ENCODE measurements at places on chromosomes 11 and 22. TPM values are rescaled to one million over a fixed set of nuclear protein-coding genes. Genes with fewer than 3 reads are reported as not detected.

The WNT7B gene
- not detected for total RNA-seq

DNA sequence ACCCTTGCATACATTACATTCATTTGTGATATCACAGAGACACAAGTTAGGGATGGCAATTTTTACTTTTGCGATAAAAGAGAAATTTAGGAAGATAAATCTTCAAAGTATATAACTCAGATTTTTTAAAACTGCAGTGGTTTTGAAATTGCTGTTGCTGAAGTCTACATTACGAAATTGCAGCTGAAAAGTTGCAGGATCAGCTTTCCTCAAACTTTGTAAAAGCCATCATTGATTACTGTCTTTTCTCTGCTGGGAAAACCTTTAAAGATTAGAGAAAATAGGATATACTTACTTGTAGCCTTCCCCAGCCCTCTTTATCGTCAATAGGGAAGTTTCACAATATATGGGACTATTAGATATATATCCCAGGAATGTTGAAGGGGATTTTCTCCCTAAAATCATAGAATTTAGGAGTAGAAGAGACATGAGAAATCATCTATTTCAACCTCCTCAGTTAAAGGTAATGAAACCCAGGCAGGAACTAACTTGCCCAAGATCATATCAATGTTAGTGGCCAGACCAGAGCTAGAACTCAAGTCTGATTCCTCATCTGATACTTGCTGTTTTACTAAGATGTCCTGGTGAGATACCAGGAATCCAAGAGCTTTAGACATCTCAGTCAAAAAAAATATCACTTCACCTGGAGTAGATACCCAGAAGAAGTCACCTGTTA is 10.4 kb upstream of the AGBL2 start:
- no peak for DNase-seq

The OR6Q1 gene
- total RNA-seq: not detected

DNA sequence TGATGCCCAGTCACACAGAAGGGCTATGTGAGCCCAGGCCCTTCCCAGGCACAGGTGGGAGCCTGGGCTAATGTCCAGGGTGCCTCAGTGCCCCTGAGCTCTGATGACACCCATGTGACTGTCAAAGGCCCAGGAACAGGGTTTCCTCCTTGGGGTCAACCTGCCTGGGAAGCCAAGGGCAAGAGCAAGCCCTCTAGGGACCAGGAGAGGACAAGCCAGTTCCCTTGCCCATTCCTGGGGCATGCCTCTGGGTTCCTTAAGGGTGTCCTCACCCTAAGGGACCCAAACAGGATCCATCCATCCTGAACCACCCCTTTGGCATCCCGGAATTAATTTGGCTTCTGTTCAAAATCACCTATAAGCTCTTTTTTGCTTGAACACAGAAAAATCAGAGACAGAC is 39.0 kb downstream of the PISD start:
- no peak for DNase-seq

DNA sequence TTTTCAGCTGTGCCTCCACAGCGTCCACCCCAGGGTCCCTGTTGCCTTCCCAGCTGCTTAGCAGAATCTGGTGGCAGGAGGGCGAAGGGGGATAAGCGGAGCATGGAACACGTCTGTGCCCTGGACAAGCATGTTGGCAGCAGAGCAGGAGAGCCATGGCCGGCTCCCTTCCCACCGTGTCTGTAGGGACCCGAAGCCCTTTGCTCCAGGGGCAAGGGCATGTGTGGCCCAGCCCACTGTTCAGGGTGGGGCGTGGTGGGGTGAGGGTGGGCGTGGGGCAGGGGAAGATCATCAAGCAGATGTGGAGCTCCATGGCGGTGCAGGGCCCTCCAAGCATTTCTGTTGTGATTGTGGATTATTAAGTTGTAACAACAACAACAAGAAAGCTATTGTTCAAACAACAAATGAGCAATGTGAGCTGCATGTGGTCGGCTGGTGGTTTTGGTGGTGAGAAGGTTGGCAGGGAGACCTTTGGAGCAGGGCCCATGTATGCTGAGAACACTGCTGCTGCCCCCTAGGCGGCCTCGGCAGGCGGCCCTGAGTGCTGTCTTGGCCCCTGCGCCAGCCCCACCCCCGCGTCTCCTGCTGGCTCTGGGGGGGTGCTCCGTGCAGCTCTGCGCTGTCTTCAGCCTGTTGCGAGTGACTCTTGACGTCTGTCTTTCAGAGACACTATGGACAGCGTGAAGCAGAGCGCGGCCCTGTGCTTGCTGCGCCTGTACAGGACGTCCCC is 50.9 kb downstream of the AP2A2 start:
- DNase-seq: no peak

- no peak for DNase-seq
Observed at GRCh38 chr22:17748555-17749353, 25.5 kb downstream of the BID start.

DNA sequence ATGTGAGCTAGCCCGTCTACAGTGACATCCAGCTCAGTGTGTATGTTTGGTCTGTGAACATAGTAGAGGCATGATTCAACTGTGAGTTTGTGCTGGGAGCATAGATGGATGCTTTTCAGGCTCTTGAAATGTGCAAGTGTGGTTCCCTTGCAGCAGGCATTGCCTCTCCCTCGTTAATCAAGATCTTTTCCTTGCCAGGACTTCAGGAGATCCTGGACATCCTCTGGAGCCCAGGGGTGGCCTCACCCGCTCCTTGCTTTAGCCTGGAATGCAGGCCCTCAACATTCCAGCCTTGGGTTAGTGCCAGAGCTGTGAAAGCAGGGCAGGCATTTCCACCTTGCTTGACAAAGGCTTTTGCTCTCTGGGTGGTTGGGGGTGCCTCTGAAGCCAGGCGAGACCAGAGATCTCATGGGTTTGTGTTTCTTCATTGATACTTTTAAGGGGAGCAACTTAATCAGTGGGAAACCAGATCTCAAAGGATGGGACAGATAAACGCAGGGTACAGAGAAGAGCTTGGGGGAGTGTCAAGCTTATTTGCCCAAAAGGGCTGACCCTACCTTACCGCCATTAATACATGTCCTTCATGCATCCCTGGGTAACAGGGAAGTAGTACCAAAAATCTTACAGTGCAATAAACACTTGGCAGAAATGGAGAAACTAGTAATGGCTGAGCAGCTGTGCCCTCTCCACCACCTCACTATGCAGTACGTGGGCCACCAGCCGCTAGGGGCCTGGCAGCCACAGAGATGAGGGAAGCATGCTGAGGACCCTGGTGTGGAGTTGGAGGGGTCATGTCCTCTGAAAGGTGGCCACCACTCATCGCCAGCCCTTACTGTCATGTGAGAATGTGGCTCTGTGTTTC is 72.1 kb downstream of the PTPRJ start:
- no peak for DNase-seq

GRCh38 chr22:46481386-46481785 is 56.0 kb downstream of the CELSR1 start:
- no peak for DNase-seq

GRCh38 chr11:115421992-115422689 is 82.1 kb downstream of the CADM1 start:
- DNase-seq: no peak

- DNase-seq: no peak
Observed at GRCh38 chr22:29454276-29454675, 15.9 kb downstream of the RFPL1 start.

DNA sequence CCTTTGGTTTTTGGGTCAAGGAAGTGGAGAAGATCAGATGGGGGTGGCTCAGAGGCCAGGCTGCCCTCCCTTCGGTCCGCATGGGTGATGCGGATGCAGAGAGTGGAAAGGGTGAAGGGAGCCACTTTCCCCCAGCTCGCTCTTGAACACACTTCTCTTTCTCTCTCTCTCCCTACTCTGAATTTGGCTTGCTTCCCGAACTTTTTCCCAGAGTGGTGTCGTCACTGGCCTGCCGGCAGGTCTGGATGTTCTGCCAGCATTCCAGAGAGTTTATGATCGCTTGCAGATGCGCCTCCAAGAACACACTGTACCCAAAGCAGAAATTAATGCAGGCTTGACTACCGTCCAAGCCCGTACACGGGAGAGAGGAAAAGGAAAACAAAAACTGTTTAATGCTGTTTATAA is 103.2 kb downstream of the ZBTB16 start:
- DNase-seq: no peak

The CFL1 gene
- total RNA-seq: 1,085 TPM

DNA sequence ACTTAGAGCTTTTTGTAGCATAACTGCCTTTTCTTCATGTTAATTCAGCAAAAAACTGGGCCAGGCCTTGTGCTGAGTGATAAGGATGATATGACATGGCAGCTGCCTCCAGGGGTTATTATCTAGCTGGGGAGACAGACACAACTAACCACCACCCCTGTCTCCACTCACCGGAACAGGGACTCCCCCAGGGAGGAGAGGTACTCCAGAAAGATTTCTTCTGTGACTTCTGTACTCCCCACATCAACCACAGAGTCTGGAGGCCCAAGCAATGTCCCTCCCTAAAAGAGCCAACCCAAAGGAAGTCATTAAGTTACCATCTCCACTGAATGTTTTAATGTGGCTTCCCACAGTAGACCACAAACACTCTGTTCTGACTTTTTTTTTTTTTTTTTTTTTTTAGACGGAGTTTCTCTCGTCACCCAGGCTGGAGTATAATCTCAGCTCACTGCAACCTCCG is 14.3 kb upstream of the PMM1 start:
- DNase-seq: peak; percentile 78

DNA sequence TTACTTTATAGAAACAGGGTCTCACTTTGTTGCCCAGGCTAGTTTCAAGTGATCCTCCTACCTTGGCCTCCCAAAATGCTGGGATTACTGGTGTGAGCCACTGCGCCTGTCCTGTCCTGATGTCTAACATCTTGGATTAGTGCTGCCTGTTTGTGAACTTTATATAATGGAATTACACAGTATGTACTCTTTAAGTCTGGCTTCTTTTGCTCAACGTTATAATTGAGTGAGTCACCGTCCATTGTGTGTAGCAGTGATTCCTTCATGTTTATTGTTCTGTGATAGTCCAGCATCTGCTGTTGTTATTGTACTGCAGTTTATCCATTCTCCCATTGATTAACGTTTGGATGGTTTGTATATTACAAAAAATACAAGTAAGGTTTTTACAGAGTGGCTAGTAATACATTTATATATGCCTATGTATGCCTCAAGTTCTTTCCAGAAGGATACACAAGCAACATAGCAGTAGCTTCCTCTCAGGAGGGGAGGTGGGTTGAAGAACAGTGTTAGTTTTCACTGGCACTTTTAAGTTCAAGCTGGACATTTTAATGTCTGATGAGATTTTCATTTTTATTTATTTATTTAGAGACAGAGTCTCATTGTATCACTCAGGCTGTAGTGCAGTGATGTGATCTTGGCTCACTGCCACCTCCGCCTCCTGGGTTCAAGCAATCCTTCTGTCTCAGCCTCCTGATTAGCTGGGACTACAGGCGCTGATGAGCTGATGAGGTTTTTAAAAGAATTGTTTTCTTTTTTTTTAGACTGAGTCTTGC is 25.2 kb upstream of the MICALL1 start:
- DNase-seq: no peak

DNA sequence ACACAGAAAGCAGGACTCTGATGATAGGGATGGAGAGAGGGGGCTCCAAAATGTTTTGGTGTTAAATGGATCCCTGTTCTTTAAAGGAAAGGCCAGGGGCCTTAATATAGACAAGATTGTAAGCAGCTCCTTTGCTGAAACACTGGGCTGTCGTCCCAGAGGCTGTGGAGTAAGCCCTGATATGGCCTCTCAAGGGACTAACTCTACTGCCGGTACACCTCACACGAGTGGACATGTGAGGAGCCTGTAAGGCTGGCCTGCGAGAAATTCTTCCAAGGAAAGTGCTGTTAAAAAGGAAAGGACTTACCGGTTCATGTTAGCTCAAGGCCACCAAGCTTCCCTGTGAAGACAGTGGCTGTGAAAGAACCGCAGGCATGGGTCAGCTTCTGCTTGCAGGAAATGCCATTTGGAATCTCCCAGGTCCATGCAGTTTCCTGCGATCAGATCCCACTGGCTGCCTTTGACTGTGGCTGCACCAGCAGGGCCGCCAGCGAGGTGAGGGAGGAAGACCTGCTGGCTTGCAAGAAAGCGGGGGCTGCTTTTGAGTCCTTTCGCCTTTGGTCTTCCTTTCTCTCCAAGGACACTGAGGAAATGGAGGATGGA is 106.6 kb downstream of the PRR5L start:
- no peak for DNase-seq

DNA sequence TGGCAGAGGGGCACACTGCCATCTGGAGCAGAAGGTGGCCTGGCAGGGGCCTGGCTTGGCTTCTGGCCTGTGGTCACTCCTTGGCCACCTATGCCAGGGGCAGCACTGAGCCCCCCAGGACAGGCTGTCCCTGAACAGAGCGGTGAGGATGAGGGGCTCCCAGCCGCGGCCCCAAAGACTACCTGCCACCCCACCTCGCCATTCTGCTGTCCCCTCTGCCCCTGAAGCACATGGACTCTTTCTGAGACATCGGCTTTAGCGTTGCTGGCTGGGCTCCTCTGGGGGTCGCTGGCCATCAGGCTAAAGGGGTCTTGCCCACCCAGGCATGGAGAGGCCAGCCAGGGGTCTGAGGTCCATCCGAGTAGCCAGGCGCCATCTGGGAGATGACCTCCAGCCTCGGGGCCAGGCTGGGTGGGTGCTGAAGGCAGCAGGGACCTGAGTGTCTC is 87.8 kb downstream of the WNT7B start:
- DNase-seq: no peak

- no peak for DNase-seq
Observed at GRCh38 chr11:96263238-96263763, 79.7 kb downstream of the MAML2 start.

DNA sequence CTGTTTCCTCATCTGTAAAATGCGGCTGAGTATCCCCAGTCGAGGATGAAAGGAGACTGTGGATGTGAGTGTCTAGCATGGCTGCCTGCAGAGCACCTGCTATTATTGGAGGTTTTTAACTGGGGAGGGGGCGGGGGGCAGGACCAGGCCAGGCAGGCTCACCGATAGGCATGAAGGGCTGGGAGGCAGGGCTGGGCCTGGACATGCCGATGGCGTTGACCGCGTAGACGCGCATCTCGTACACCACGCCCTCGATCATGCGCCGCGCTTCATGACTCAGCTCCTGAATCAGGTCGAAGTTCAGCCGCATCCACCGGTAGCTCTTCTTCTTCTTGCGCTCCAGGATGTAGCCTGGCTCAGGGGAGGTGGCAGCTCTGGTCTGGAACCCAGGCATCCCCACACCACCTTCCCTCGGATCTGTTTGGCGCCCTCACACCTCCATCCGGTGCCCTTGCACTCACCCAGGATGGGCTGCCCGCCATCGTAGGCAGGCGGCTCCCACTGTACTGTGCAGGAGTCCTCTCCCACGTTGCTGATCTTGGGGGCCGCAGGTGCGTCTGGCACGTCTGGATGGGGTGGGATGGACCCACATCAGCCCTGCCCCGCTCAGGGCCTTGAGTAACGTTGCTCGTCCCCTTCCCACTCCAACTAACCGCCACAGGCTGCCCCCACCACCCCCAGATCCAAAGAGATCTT is 15.1 kb downstream of the MYBPC3 start:
- no peak for DNase-seq

The OR8B12 gene
- total RNA-seq: not detected

The IFITM1 gene
- 378 TPM for total RNA-seq

The VWCE gene
- total RNA-seq: 6.6 TPM

The LDHAL6A gene
- 0.12 TPM for total RNA-seq

The SOX10 gene
- total RNA-seq: not detected

- no peak for DNase-seq
Observed at GRCh38 chr11:69889400-69890318, 70.4 kb upstream of the FGF3 start.

GRCh38 chr11:65912845-65913244 is 6.0 kb downstream of the C11orf68 start:
- no peak for DNase-seq

The OR2AG1 gene
- total RNA-seq: not detected

The LYVE1 gene
- total RNA-seq: not detected

The PANX3 gene
- total RNA-seq: not detected

All from activated naive CD4-positive, alpha-beta T cell treated with anti-CD3 and anti-CD28 coated beads for 36 hours (primary cell).